Inflammatory macrophage (primary cell): ENCODE measurements at places on chromosomes 2 and 18.

DNA sequence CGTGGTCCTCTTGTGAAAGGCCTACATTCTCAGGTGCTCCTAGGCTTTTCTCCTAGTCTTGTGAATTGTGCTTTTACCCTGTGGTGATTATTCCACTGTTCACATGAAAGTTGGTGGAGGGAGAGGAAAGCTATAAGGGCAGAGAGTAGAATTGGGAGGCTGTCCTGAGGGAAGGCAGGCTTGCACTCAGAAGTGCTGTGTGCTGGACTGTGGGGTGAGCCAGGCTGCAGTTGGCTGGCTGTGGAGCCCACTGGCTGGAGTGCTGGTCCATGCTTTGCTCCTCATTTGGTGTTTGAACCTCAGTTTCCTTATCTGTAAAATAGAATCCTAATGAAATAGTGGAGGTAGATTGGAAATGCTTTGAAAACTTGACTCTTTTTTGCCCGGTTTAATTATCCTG, 21.3 kb downstream of the LIMS1 start:
- DNase-seq, result no peak

DNA sequence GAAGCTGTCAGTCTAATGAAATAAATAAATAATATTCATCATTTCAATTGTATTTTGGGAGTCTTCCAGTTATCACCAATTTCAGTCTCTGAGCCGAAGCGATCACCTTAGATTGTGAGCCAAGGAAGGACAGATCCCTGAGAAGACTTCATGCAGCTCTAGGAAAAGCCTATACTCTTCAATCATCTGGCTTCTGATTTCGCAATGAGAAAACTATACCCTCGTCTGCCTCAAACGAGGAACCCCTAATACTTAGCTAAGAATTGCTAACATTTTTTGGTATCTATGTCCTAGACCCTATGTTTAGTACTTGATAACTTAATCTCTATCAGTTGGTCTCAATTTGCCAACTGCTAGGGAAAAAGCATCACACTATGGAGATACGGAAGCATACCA, 4.5 kb upstream of the TTC27 start:
- DNase-seq, result no peak

GRCh38 chr2:127118467-127118866, 11.5 kb upstream of the BIN1 start:
- DNase-seq, result no peak

DNA sequence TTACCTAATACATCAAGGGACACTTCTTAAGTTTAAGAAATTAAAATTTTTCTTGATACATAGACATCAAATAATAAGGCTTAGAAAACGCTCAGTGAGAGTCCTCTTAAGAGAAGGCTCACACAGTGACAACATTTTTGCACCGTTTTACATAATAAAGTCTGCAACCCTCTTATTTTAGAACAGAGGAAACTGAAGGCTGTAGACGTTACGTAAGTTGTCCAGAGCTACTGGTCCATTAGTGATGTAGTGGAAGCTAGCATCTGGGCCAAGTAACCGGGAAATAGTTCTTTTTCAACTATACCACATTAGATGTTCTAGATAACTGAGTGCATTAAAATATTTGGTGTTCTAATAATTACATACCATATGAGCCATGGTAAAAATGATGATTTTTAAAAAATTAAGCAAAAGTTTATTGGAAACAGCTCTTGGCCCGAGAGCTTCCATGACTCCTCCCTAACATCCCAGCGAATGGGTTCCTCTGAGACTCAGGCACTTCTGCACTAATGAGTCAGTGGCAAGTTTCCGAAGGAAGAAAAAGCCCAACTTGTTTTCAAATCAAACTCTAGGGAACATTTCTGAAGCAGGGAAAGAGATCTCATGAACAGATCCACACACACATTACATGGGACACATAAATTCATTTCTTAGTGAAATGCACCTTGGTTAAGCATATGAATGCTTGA, 232.6 kb upstream of the PXDN start:
- no peak for DNase-seq

DNA sequence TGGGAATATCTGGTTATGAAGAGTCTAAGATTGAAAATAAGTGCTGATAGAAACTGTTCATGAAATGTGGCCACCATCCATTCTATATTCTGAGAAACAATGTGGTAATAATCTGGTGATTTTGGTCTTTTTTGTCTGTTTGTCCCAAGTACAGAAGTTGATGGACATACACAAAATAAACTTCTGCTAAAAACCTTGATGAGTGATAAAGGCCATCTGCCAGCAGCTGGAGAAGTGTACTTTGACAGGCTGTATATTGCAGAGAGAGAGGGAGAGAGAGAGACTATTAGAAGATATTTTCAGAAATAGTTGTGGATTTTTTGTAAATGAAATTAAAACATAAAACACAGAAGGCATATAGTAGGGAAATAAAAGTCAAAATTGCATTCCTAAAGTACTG, 96.9 kb upstream of the NABP1 start:
- DNase-seq, result no peak

DNA sequence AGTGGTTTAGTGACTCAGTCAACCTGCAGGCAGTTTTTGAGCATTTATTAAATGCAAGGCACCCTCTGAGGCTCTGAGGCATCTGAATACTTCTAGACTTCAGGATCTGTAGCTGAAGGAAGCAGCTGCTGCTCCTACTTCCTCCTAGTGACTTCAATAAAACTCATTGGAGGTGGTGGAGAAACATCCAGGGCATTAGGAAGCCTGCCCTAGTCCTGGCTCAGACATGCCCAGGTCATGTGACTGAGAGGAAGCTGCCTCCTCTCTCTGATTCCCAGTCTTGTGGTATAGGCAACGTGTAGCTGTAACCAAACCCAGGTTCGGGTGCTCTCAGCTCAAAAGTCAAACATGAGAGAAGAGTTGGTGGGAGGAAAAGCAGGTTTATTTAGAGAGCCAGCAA, 287.2 kb upstream of the GYPC start:
- peak; percentile 32 for DNase-seq

GRCh38 chr18:46273861-46274260, 169.7 kb downstream of the HAUS1 start:
- DNase-seq, result no peak

DNA sequence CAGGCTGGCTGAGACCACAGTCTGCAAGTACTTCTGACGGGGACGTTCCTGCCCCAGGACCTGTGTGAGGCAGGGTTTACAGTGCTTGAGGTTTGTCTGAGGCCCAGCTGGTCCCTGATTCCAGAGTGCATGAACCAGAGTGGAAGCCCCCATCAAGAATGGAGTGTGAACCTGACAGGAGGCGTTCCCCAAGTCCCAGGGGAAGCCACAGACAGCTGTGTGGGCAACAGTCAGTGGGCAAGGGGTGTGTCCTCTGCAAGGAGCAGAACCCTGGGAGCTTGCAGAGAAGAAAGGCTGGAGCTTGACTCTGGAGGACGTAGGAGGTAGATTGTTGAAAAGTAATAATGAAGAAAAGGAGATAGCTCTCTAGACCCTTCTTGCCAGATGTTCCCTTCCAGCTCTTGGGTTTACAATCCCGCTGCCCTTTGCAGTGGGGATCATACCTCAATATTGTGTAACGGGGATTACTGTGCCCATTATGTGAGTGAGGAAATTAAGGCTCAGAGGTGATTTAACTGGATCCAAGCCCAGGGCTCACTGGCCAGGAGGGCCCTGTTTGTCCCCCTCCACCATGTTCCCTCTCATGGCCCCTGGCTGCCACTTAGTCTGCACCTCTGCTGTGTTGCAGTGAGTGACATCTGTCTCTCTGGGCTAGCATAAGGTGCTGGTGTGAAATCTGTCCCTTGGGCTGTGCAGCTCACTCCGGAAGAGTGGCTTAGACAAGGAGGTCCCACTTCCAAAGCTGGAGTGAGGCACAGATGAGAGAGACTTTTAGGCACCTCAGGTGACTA, 6.2 kb downstream of the DBI start:
- no peak for DNase-seq

GRCh38 chr2:168941297-168941696, 40.2 kb downstream of the G6PC2 start:
- no peak for DNase-seq

GRCh38 chr2:28422908-28423741, 30.5 kb downstream of the FOSL2 start:
- no peak for DNase-seq

- no peak for DNase-seq
These were observed 65.1 kb downstream of the TIMM21 start for GRCh38 chr18:74213429-74213828.

GRCh38 chr2:134668821-134669220, 50.0 kb downstream of the TMEM163 start:
- DNase-seq, result no peak

DNA sequence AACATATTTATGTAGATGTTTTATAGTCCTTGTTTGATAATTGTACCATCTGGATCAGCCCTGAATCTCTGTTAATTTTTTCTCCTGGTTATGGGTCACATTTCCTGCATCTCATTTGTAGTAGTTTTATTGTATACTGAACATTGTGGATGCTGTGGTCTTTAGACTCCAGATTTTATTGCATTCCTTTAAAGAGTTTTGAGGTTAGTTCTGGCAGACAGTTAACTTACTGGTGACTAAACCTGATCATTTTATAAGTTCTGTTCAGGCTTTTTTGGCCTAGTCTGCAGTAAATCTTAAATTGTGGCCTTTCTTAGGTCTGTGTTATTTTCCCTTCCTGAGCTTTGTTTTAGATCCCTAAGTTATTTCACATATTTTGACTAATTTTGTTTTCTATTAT, 84.3 kb downstream of the FANCL start:
- no peak for DNase-seq
